ENCODE measurements at places on chromosomes 4 and X. TPM values are rescaled to one million over a fixed set of nuclear protein-coding genes. Genes with fewer than 3 reads are reported as not detected.

DNA sequence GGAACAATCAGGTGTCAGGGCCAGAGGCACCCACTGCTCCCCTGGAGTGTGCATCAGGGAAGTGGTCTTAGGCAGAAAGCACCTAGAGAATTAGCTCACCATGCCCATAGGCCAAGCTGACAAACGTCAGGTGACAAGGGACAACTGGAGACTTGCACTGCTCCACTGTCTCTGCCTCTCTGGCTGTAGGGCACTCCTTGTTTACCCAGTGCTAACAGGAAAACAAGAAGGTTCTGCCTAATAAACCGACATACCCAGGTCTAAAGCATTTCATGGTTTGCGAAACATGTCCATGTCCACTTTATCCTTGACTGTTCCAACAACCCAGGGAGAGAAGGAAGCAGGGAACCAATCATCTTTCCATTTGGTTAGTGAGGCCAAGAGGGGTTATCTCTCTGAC is 92.5 kb upstream of the MAMLD1 start:
- no peaks in the 10 kb centered on the region for H3K36me3 ChIP-seq
- no peaks in the 10 kb centered on the region for H3K27me3 ChIP-seq
- peak; percentile 16 for DNase-seq
- H3K4me3 ChIP-seq: no peak overlapping the region
- no peaks in the 10 kb centered on the region for H3K4me1 ChIP-seq

Gene TCEAL3
- total RNA-seq: 32.7 TPM

- H3K4me3 ChIP-seq: no peak overlapping the region
- no peak overlapping the region for H3K27ac ChIP-seq
- no peak for DNase-seq
Measured at GRCh38 chr4:139564502-139564901, 8.5 kb upstream of the SETD7 start.

- peak overlapping the region; percentile 26 for H3K27ac ChIP-seq
- no peak overlapping the region for H3K4me3 ChIP-seq
- H3K4me1 ChIP-seq: no peaks in the 10 kb centered on the region
Measured at GRCh38 chr4:38034986-38035882, 75.0 kb downstream of the PTTG2 start.

Gene AR
- 35.1 TPM for total RNA-seq

- DNase-seq: no peak
- H3K4me1 ChIP-seq: no peaks in the 10 kb centered on the region
- H3K4me3 ChIP-seq: no peak overlapping the region
- no peaks in the 10 kb centered on the region for H3K27me3 ChIP-seq
- no peak overlapping the region for H3K27ac ChIP-seq
- H3K36me3 ChIP-seq: no peaks in the 10 kb centered on the region
Measured at GRCh38 chr4:165827018-165827417, 46.0 kb upstream of the TLL1 start.

- no peak for DNase-seq
- no peaks in the 10 kb centered on the region for H3K36me3 ChIP-seq
- no peak overlapping the region for H3K4me3 ChIP-seq
- H3K4me1 ChIP-seq: peaks cover under 1% of the 10 kb centered on the region
Measured at GRCh38 chr4:8586671-8587468, 5.7 kb upstream of the CPZ start.

DNA sequence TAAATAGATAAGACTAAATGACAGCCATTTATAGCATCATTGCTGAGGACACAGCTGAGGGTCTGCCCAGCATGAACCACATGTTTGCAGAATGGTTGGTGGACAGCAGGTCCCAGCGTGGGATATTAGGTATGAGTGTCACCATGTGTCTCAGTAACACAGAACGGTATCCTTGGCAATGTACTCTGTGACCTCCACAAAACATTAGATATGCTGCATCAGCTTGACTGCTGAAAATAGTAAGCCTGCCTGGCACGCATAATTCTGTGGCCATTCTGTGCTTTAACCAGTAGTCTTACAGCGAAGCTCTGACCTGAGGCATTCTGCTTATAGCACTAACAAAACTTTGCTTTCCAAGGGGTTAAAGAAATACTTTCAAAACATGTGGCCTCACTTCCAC is 32.0 kb downstream of the LIMCH1 start:
- no peaks in the 10 kb centered on the region for H3K36me3 ChIP-seq
- no peak overlapping the region for H3K27ac ChIP-seq
- no peak for DNase-seq
- peaks cover 10% of the 10 kb centered on the region for H3K4me1 ChIP-seq
- no peaks in the 10 kb centered on the region for H3K27me3 ChIP-seq

Gene RAB39B
- 0.74 TPM for total RNA-seq

DNA sequence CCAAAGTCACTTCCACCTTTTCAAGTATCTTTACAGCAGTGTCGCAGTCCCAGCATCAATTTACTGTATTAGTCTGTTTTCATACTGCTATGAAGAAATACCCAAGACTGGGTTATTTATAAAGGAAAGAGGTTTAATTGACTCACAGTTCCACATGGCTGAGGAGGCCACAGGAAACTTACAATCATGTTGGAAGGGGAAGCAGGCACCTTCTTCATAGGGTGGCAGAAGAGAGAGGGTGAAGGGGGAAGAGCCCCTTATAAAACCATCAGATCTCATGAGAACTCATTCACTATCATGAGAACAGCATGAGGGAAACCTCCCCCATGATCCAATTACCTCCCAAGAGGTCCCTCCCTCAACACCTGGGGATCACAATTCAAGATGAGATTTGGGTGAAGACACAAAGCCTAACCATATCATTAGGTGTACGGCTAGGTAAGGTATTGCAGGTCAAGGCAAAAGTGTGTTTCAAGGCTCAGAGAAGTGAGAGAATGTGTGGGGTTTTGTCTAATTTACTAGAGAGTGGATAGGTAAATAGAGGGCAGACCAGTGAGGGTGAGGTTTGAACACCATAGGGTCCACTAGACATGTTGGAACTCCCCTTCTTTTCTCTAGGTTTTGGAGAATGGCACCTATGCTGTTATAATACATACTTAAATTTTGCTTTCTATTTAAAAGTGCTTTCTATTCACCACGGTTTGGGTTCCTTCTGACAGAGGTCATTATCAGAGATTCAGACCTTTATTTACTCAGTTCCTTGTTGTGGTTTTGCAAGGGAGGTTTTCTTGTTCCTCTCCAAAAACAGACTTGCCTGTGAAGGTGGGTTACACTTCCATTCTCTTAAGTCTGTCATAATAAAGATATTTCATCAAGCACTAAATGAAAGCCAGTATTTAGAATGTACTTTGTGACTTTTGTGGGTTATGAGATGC is 186.6 kb downstream of the CPEB2 start:
- no peak overlapping the region for H3K27ac ChIP-seq
- H3K4me1 ChIP-seq: no peaks in the 10 kb centered on the region
- H3K36me3 ChIP-seq: no peaks in the 10 kb centered on the region
- no peak overlapping the region for H3K4me3 ChIP-seq

- H3K4me1 ChIP-seq: peaks cover 24% of the 10 kb centered on the region
- H3K27ac ChIP-seq: no peak overlapping the region
- DNase-seq: no peak
- no peak overlapping the region for H3K4me3 ChIP-seq
Measured at GRCh38 chr4:81466841-81467671, 4.7 kb downstream of the RASGEF1B start.

Gene S100P
- total RNA-seq: 18.2 TPM

GRCh38 chrX:1170243-1170642 is 42.2 kb downstream of the CRLF2 start:
- H3K4me3 ChIP-seq: no peak overlapping the region
- no peaks in the 10 kb centered on the region for H3K36me3 ChIP-seq
- no peak for DNase-seq
- H3K27ac ChIP-seq: no peak overlapping the region
- no peaks in the 10 kb centered on the region for H3K4me1 ChIP-seq
- H3K27me3 ChIP-seq: no peaks in the 10 kb centered on the region

GRCh38 chr4:153787061-153787560 is 1.8 kb downstream of the SFRP2 start:
- DNase-seq: no peak
- H3K4me3 ChIP-seq: no peak overlapping the region
- H3K4me1 ChIP-seq: peaks cover 33% of the 10 kb centered on the region

- H3K4me1 ChIP-seq: no peaks in the 10 kb centered on the region
- no peak overlapping the region for H3K27ac ChIP-seq
- H3K4me3 ChIP-seq: no peak overlapping the region
- no peaks in the 10 kb centered on the region for H3K36me3 ChIP-seq
- no peaks in the 10 kb centered on the region for H3K27me3 ChIP-seq
Measured at GRCh38 chr4:87192145-87192919, 28.1 kb downstream of the KLHL8 start.

GRCh38 chr4:169009286-169010124 is 550 bp downstream of the CBR4 start:
- peaks cover 38% of the 10 kb centered on the region for H3K4me1 ChIP-seq
- DNase-seq: no peak
- peak overlapping the region; percentile 93 for H3K27ac ChIP-seq

DNA sequence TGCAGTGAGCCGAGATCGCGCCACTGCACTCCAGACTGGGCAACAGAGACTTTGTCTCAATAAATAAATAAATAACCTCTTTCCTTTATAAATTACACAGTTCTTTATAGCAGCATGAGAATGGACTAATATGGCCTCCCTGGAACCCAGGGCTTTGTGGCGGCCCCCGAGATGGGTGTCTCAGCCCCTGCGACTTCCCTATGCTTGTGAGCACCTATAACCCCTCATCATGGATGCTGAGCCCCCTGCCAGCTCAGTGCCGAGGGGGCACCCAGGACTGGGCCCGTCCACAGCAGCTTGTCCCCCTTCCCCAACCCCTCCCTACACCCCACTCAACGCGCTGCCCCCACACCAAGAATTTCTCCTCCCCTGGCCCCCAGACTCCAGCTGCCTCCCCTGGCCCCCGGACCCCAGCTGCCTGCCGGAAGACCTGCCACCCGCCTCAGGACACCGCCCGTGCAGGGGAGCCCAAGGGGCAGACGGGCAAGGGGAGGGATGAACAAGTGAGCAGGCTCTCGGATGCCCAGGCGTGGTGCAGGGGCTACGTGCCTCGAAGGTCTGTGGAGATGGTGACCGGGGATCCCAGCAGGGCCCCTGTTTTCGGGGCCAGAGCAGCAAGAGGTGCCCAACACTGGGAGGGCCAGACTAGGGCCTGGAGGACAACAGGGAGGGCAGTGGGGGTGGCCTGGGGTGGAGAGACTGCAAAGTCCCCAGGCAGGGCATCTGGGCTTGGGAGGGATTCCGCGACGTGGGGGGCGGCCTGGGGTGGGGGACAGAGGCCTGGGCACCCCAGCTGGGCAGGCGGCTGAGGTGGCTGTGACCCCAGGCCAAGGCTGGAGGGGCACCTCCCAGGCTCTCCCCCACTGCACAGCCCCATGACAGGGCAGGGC is 74.0 kb downstream of the FAM53A start:
- no peak overlapping the region for H3K27ac ChIP-seq
- H3K4me1 ChIP-seq: no peaks in the 10 kb centered on the region
- DNase-seq: no peak

Gene RBM10
- 32.4 TPM for total RNA-seq

DNA sequence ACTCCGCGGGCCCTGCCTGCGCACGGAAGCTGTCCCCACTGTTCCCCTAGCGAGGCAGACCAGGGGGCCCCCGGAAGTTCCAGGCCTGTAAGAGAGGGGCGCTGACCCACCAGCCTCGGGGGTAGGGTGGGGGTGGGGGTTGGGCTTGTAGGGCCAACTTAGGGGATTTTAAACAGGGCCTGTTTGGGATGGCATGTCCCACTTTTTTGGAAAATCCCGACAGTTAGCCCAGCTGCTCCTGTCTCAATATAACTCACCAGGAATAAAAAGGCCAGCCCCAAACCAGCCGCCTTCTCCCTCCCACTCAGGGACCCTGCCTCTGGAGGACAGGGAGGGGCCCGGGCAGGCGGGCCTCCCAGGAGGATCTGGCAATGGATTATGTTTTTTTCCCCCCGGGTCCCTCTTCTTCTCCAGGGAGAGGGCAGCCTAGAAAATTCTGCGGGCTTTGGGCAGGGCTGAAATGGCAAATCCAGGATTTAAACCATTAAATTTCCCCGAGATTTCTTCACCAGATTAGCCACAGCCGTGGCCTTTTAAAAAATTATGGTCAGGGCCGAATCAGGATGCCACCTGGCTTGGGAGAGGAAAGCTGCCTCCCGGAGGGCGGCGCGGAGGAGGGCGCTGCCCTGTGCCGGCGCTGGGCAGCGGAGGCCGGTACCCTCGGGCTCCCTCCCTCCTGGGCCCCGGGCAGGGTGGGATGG is 957 bp downstream of the PPP2R2C start:
- peaks cover 33% of the 10 kb centered on the region for H3K4me1 ChIP-seq
- no peaks in the 10 kb centered on the region for H3K27me3 ChIP-seq
- H3K4me3 ChIP-seq: peak overlapping the region; percentile 65
- no peaks in the 10 kb centered on the region for H3K36me3 ChIP-seq
- peak overlapping the region; percentile 60 for H3K27ac ChIP-seq

DNA sequence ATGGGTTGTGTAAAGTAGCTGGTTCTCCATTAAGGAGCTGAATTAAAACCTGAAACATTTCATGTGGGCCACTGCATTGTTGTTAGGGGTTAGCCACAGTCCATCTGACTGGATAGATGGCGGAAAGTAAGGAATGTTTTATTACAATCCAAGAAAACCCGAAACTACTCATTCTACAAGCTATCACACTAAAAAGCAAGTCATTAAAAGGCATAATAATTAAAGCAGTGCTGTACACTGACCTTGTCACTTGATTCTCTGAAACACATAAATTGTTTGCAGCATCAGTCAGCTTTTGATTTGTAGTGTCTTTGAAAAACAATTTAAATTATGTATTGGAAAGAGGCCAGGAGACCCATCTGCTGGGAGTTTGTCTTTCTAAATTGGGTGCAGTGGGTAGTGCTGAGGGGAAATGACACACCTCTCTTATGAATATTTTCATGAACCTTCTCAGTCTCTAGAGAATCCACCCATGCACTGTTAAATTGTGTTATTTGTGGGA is 75.7 kb upstream of the ANK2 start:
- no peaks in the 10 kb centered on the region for H3K36me3 ChIP-seq
- no peaks in the 10 kb centered on the region for H3K4me1 ChIP-seq
- H3K27ac ChIP-seq: no peak overlapping the region
- no peak for DNase-seq
- H3K4me3 ChIP-seq: no peak overlapping the region

DNA sequence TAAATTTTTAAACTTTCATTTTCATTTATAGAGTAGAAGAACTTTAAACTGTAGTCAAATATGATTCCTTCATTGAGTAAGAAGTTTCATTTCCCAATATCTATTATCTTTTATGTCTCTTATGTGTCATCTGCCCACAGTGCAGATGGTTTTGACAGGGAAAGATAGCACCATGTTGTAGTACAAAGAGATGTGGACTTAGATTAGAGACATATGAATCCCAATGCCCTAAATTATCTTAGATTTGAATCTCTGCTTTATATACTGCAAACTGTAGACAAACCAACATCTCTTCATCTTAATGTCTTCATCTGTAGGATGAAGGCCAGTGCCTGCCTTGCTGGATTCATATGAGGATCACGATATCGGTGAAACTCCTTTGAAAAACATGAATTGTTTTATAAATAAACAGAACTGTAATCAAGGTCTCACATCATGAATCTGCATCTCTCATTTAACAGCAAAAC is 217.5 kb downstream of the BANK1 start:
- no peaks in the 10 kb centered on the region for H3K36me3 ChIP-seq
- H3K27ac ChIP-seq: no peak overlapping the region
- H3K4me3 ChIP-seq: no peak overlapping the region
- H3K4me1 ChIP-seq: no peaks in the 10 kb centered on the region
- H3K27me3 ChIP-seq: no peaks in the 10 kb centered on the region

- no peak overlapping the region for H3K27ac ChIP-seq
- H3K27me3 ChIP-seq: no peaks in the 10 kb centered on the region
- H3K36me3 ChIP-seq: no peaks in the 10 kb centered on the region
Measured at GRCh38 chrX:120575379-120576114, 14.8 kb upstream of the CUL4B start.

Measured in vagina (tissue), 2 donors.